Stimulated activated naive CD8-positive, alpha-beta T cell treated with anti-CD3 and anti-CD28 coated beads, Interleukin-15, Interleukin-2, amounts not matched to agents 100 U/mL and 50 U/mL, for 24 hours (primary cell): ENCODE measurements at places on chromosomes 7 and 10.

GRCh38 chr7:95002775-95003174 is 95.4 kb downstream of the PPP1R9A start:
- DNase-seq = no peak

- DNase-seq = no peak
Measured at GRCh38 chr10:100739517-100740368, 5.6 kb upstream of the PAX2 start.

GRCh38 chr7:70545214-70545613 is 586.7 kb upstream of the GALNT17 start:
- DNase-seq = no peak

GRCh38 chr7:27641581-27642230 is 21.0 kb downstream of the HIBADH start:
- no peak for DNase-seq

- no peak for DNase-seq
Measured at GRCh38 chr10:14476641-14477407, 146.1 kb upstream of the FRMD4A start.

DNA sequence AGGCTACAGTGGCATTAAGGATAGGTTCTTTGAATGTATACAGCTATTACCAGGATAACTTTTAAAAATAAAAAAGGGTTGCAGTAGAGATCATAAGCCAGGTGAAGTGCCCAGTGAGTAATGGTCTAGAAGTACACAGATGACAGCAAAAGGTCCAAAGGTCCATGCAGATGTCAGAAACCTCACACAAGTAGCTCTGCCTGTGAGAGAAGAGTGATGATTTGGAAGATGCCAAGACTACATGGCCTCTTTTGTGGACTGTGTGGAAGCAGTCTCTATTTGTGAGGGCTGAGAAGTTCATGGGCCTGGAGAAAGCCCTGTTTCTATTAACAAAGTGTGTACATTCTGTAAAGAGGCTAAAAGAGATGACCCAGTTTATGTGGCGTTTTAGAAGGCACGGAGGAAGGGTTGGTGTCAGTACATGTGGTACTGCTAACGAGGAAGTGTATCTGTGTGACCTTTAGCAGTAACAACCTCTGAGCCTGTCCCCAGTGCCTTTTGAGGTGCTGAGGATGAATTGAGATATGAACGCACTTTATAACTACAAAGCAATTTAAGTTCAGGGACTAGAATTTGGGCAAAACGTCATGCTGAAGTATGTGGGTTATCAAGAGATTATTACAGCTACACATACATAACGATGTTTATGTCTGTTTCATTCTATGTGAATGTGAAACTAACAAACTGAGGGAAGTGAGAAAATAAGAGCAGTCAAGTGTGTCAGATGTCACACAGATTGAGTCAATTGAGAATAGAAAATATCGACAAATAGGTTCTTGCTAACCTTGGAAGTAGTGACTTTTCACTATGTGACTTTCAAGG is 7.6 kb downstream of the CYCS start:
- DNase-seq = no peak

DNA sequence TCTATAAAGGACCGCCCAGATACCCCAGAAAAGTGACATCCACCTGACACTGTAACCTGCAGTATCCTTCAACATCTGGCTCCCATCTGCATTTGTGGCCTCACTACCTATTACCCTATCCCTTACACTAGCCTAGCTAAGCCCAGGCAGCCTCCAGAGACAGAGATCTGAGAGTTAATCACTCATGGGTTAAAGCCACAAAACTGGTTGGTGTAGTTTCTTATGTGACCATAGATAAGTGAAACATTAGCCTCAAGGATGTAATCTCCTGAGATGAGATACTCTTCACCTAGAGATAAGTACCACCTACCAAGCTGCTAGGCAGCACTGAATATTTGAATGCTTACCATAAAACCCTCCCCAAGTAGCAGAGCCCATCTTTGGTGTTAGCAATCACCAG is 35.4 kb downstream of the CTTNBP2 start:
- DNase-seq = no peak

DNA sequence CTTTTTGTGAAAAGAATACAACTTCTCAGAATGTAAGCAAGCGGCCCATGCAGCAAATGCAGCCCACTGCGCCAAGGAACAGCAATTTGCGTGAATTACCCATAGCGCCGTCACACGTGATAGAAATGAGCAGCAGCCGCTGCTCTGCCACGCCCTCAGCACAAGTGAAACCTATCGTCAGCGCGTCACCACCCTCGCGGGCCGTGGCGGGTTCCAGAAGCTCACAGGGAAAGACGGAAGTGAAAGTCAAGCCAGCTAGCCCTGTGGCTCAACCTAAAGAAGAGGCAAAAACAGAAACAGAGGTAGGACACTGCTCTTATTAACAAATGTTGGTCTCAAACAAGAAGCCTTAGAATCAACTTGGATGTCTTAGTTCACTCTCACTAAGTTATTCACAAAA is 70.5 kb downstream of the SHH start:
- DNase-seq = no peak

GRCh38 chr7:106375499-106375898 is 90.7 kb upstream of the NAMPT start:
- no peak for DNase-seq

DNA sequence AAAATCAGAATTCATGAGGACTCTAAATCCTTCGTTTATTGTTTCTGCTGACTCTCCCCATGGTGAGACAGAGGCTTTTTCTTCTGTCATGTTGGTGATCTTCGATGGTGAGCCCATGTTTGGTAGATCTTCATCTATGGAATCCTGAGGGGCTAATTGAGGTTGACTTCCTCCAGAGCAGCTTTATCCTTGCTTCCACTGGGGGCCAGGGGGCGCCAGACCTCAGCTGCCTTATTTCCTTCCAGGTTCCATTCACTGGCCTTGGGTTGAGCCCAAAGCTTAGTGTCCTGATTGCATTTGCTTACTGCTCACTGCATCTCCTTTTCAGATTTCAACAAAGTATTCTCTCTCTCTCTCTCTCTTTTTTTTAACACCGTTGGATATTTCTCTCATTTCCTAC is 80.7 kb downstream of the GCC1 start:
- peak; percentile 25 for DNase-seq

- DNase-seq = peak; percentile 25
Measured at GRCh38 chr7:151313857-151314256, 27.8 kb upstream of the NUB1 start.

DNA sequence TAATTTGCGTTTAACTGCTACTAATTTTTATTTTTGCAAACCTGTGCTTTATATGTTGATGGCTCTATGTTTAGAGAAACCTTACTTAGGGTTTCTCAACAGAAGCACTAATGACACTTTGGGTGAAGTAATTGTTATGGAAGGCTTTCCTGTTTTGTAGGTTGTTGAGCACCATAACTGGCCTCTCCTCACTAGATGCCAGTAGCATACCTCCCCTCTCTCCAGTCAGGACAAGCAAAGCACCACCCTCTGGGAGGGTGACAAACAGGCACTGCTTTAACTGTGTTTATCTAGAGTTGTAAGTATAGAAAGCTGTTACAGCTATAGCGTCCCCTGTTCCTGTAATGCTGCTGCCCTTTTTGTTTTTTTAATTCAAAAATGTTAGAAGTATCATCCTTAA is 60.9 kb downstream of the WAC start:
- DNase-seq = no peak

DNA sequence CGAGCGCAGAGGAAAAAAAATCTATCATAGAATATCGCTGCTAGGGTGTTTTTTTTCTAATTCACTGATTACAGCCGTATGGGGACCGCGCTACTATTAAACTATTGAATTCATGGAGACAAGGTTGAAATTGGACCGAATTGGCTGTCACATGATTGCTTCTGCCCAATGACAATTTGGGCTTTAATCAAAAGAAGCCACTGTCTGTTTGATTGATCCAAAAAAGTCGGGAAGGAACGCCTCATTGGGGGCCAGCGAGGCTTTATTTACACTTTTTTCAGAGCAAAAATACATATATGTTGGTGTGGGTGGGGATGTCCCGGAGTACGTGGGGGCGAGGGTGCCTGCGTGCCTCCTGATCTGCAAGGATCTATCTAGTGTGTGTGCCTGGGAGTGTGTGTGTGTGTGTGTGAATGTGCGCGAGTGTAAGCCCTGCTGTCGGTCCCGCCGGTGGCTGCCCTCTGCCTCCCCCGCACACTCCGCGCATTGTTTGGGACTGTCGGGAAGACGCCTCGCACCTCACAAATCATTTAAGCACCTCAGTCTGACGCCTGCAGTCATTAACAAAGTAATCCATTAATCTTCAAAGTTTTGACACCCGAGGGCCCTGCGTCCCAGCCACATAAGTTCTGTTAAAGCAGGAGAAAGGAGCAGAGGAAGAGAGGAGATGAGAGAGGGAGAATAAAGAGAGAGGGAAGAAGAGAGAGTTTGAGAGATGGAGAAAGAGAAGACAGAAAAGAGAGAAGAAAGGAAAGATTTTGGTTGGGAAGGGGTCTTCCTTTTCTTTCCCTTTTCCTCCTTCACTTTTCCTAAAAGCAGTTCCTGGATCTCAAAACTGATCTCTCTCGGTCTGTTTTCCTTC is at the start of gene HOXA2:
Gene HOXA2, minus strand, starts transcription at position 103 of the 862 bp plus-strand sequence. CDS start 183 bp downstream, outside the sequence.
- DNase-seq = no peak

- DNase-seq = no peak
Measured at GRCh38 chr10:113130014-113130641, 180.1 kb downstream of the TCF7L2 start.

DNA sequence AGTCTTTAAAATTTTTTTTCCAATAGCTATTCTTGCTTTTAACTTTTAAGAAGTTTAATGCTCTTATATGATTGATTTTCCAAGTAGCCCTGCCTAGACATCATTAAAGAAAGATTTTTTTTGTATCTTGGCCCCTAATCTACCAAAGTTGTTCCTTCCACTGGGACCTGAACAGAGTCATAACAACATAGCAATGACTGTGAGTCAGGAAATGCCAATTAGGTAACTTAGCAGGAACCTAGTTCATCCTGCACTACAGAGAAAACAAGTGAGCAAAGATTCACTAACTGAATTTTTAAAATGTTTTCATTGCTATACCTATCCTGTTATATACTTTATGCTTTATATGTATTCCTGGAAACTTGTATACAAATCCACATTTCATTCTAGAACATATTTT is 284.7 kb downstream of the BICC1 start:
- DNase-seq = no peak

DNA sequence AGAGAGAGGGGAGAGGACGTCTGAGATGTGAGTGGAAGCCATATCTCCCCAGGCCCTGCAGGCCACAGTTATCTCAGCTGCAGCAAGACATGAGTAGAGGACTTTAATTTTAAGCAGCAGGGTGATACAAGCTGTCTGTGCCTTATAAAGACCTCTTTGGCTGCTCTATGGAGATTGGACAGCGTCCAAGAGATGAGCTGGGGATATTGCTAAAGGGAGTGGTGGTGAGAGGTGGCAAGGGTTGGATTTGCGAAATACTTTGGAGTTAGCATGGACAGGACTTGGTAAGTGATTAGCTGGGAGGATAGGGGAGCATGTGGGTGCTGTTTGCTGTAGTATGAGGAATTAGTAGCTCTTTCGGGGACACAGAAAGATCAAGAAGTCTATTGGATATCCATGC is 191.8 kb downstream of the CACNB2 start:
- no peak for DNase-seq

DNA sequence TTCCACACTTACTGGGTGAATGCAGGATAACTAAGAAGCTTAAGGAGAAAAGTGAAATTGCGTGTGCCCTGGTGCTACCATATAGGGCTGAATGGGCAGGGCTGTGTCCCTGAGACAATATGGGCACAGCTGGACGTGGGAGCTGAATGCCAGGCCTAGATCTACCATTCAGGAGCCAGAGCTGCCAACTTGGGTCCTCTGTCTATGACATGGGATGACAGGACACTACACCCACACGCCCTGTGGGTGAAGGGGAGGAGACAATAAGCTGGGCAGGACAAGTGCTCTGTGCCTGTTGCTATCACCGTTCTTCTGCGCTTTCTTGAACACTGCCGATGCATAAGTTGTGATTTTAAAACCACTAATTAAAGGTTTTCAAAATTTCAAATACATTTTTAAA is 293.9 kb downstream of the TNS3 start:
- DNase-seq = no peak

DNA sequence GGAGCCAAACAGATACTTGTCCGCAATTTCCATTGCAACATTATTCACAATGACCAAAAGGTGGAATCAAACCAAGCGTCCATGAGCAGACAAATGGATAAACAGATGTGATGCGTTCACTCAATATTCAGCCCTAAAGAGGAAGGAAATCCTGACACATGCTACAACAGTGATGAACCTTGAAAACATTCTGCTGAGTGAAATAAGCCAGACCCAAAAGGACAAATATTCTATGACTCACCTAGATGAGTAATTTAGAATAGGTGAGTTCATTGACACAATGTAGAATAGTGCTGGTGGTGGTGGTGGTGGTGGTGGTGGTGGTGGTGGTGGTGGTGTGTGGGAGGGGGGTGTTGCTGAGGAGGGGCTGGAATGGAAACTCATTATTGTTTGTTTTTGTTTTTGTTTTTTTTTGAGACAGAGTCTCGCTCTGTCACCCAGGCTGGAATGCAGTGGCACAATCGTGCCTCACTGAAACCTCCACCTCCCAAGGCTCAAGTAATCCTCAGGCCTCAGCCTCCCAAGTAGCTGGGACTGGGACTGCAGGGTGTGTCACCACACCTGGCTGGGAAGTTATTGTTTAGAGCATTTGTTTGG is 28.6 kb downstream of the SMKR1 start:
- DNase-seq = peak; percentile 37

GRCh38 chr10:64682043-64682442 is 1160.8 kb downstream of the REEP3 start:
- no peak for DNase-seq

GRCh38 chr10:11504566-11505285 is 106.7 kb downstream of the USP6NL start:
- no peak for DNase-seq

DNA sequence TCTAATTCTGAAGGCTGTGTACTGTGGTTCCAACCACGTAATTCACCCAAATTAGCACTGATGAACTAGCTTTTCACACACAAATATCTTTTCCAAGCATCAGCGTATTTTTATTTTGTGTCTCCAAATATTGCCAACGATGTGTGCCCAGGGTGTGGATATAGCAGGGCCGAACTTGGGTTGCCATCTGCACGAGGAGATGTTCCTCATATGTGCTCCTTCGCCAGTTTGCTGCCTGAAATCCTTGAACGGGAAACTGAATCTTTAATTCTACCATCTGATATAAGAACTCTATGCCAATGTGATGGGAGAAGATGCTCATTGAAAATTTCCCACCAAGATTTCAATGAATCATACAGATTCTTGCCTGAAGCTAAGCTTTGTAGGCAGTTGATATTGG is 121.5 kb upstream of the ZNF438 start:
- no peak for DNase-seq

DNA sequence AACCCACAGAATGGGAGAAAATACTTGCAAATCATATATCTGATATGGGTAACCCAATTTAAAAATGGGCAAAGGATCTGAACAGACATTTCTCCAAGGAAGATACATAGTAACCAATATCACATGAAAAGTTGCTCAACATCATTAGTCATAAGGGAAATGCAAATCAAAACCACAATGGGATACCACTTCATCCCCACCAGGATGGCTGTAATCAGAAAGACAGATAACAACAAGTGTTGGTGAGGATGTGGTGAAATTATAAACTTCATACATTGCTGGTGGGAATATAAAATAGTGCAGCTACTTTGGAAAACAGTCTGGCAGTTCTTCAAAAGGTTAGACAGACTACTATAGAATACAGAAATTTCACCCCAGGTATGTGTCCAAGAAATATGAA is 19.3 kb downstream of the AOC1 start:
- DNase-seq = no peak

- DNase-seq = no peak
Measured at GRCh38 chr10:131047501-131047900, 264.0 kb downstream of the TCERG1L start.
